Thymus (tissue), 14 donors: ENCODE measurements at places on chromosomes 5 and 9. TPM values are rescaled to one million over a fixed set of nuclear protein-coding genes. Genes with fewer than 3 reads are reported as not detected.

DNAH5 gene
- 0.24 TPM for total RNA-seq

GRCh38 chr9:84856181-84856632 lies 186.7 kb downstream of the NTRK2 start:
- no peaks in the 10 kb centered on the region for H3K27me3 ChIP-seq
- H3K4me3 ChIP-seq, result no peak overlapping the region
- DNase-seq, result no peak
- H3K27ac ChIP-seq, result no peak overlapping the region
- no peaks in the 10 kb centered on the region for H3K36me3 ChIP-seq

ASPN gene
- total RNA-seq, result 9.8 TPM

- H3K4me3 ChIP-seq, result no peak overlapping the region
- no peak overlapping the region for H3K27ac ChIP-seq
- H3K4me1 ChIP-seq, result no peaks in the 10 kb centered on the region
- no peaks in the 10 kb centered on the region for H3K36me3 ChIP-seq
- no peak for DNase-seq
- no peaks in the 10 kb centered on the region for H3K27me3 ChIP-seq
These were observed 18.2 kb downstream of the ADRB2 start for GRCh38 chr5:148844433-148845280.

SLC34A3 gene
- not detected for total RNA-seq

DNA sequence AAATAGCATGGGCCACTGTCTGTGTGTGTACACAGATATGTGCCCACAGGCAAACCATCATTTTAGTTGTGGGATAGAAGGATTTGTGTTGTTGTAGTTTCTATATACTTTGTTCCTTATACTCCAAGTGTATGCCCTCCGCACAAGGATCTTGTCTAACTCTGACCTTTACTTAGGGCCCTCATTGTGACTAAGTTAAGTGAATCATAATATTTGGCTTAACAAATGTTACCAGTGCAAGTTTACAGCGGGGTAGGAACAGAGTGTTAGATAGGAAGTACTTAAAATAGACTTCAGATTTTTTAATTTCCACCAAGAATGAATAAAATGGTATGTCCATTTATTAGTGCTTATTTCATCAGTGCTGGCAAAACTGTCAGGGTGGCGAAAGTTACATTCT lies 29.5 kb upstream of the CYFIP2 start:
- H3K4me1 ChIP-seq, result no peaks in the 10 kb centered on the region
- H3K27me3 ChIP-seq, result no peaks in the 10 kb centered on the region
- DNase-seq, result no peak
- H3K27ac ChIP-seq, result no peak overlapping the region
- peaks cover 74% of the 10 kb centered on the region for H3K36me3 ChIP-seq

- no peaks in the 10 kb centered on the region for H3K4me1 ChIP-seq
- no peak overlapping the region for H3K27ac ChIP-seq
- no peaks in the 10 kb centered on the region for H3K36me3 ChIP-seq
- H3K27me3 ChIP-seq, result peaks cover 70% of the 10 kb centered on the region
These were observed 182.6 kb upstream of the TBCA start for GRCh38 chr5:77958642-77959330.

DNA sequence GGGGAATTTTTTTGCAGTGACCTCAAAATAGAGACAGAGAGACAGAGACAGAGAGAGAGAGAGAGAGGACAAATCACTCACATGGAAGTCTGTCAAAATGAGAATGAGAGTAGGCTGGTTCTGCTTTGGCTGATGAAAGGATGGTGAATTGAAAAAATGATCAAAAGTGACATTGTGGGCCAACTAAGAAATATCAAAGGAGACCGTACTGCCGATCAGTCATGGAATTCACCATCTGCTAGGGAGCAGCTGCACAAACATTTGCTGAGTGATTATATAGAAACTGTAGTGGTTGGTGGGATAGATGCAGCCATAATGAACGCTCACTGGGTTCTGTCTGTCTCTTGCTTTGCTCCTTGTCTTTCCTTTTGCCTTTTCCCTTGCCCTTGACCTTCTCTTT lies 476.6 kb upstream of the SGCD start:
- no peaks in the 10 kb centered on the region for H3K4me1 ChIP-seq
- H3K4me3 ChIP-seq, result no peak overlapping the region
- DNase-seq, result no peak
- no peaks in the 10 kb centered on the region for H3K27me3 ChIP-seq
- H3K36me3 ChIP-seq, result no peaks in the 10 kb centered on the region
- H3K27ac ChIP-seq, result no peak overlapping the region

GRCh38 chr9:2809692-2810419 lies 34.0 kb downstream of the PUM3 start:
- H3K27me3 ChIP-seq, result no peaks in the 10 kb centered on the region
- no peaks in the 10 kb centered on the region for H3K4me1 ChIP-seq
- peaks cover 29% of the 10 kb centered on the region for H3K36me3 ChIP-seq
- no peak overlapping the region for H3K27ac ChIP-seq

GRCh38 chr5:104914536-104915070 lies 1352.0 kb upstream of the NUDT12 start:
- no peaks in the 10 kb centered on the region for H3K4me1 ChIP-seq
- H3K4me3 ChIP-seq, result no peak overlapping the region
- DNase-seq, result no peak

GRCh38 chr5:135651156-135651555 lies 72.4 kb upstream of the CXCL14 start:
- H3K27ac ChIP-seq, result no peak overlapping the region
- no peak overlapping the region for H3K4me3 ChIP-seq
- H3K27me3 ChIP-seq, result no peaks in the 10 kb centered on the region
- H3K4me1 ChIP-seq, result no peaks in the 10 kb centered on the region
- no peak for DNase-seq
- no peaks in the 10 kb centered on the region for H3K36me3 ChIP-seq

SLC12A7 gene
- total RNA-seq, result 12.2 TPM

PRR16 gene
- 0.05 TPM for total RNA-seq

FCN2 gene
- total RNA-seq, result 0.52 TPM

DNA sequence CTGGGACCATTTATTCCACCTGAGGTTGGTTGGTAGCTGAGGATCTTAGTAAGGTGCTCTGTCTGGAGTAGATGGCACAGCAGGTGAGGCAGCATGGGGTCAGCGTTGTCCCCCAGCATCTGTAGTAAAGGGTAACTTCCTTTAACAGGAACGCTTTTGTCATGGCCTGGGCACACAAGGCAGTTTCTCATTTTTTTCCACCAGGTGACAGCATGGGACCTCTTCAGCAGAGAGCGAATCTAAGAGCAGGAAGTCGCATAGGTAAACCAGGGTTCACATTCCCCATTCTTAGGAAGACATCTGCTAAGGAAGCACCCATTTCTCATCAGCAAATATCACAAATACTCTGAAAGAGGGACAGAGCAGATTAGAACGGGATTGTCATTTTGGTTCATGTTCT lies 56.5 kb downstream of the GPR107 start:
- no peaks in the 10 kb centered on the region for H3K4me1 ChIP-seq
- H3K27ac ChIP-seq, result no peak overlapping the region
- no peak overlapping the region for H3K4me3 ChIP-seq
- H3K27me3 ChIP-seq, result no peaks in the 10 kb centered on the region
- H3K36me3 ChIP-seq, result peaks cover 46% of the 10 kb centered on the region

DNA sequence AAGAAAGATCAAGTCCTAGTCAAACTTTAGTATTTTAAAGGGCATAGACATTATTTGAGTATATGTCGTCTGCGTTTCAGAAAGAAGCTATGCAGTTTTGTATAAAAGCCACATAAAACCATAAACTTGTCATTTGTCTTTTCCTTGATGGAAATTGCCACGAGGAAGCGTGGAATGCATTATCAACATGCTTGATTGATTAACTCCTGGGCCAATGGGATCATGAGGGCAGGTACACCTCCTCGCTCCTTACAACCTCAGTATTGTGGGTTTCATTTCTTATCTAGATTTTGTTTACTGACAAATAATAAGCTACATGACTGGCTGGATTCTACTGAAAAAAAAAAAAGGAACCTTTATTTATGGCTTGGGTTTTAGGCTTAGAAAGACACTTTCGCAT lies 122.5 kb upstream of the RFX3 start:
- no peaks in the 10 kb centered on the region for H3K36me3 ChIP-seq
- H3K27ac ChIP-seq, result no peak overlapping the region
- DNase-seq, result no peak
